GF-D8 (cell line): ENCODE measurements at places on chromosomes 7 and 10.

GRCh38 chr10:48742891-48743860 is 58.5 kb downstream of the WDFY4 start:
- no peak for DNase-seq

DNA sequence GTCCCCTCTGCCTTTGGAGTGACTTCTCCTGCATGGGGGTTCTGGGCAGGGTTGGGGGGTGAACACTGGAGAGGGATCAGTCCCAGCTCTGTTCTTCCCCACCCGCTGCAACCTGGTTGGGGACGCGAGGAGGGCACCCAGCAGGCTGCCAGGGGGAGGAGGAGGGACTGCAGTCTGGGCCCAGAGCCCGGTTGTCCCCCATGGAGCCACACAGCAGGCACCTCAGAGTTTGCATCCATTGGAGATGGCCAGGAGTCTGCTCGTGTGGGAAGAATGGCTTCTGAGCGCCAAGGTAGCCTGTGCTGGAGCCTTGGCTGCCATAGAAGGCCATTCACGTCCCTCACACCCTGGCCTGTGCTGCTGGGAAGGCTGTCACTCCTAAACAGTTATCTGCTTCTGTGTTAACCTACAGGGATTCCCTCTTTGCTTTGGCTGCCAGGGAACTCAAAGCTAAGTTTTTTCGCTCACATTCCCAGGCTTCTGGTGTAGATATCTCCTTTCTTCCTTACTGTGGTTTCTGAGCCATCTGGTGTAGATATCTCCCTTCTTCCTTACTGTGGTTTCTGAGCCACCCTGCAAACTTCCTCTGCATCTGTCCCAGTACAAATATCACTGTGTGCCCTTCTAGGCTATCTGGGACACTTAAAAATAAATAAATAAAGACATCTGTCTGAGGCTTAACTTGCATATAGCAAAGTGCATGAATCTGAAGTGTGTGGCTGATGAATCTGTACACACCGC is 133.7 kb downstream of the LHPP start:
- DNase-seq: peak; percentile 45

DNA sequence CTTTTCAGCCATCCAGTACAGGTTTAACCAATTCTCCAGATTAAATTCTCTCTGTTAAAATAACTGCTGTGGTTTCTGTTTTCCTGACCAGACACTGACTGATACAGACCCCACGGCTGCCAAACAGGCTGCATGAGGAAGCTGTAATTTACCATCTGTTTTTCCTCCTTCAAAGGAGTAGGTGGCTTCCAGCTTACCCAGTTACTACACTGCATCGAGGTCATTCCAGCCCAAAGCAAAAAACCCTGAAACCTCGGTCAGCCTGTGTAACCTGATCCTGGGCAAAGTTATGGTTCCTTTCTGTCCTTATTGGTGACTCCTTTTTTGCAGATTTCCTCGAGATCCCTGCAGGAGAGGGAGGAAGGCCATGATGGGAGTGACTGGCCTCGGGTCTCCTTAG is 27.9 kb upstream of the LOXL4 start:
- DNase-seq: no peak

DNA sequence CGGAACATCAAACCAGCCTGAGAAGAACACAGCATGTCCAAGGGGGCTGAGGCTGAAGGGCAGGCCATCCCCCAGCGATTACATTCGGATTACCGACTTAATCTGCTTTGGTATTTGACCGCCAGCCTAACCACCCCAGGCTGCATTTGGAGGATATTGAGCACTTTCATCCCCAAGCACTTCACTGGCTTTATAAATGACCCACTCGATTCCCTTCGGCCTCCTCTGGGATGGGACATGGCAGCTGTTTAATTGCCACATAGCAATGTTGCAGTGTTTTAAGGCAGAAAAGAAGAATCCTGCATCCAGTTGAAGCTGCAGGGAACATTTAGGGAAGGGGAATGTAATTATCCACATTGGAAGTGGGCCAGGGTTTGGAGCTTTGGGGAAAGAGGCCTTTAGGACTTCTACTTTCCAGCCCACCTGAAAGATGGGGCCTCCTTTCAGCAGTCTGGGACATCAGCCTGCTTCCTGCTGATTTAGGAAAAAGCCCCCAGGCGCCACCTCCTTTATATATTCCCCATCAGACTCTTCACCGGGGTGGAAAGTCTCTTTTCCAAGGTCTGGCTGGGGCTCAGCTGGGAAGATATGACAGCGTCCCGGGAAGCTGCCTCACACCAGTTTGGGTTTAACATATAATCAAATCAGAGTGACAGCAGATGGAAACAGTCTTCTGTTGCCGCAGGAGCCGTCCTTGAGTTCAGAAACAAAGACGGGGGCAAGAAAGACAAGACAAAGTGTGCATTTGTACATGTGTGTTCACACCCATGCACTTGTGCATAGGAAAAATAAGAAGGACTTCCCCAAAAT is 9.2 kb downstream of the DPCD start:
- no peak for DNase-seq

DNA sequence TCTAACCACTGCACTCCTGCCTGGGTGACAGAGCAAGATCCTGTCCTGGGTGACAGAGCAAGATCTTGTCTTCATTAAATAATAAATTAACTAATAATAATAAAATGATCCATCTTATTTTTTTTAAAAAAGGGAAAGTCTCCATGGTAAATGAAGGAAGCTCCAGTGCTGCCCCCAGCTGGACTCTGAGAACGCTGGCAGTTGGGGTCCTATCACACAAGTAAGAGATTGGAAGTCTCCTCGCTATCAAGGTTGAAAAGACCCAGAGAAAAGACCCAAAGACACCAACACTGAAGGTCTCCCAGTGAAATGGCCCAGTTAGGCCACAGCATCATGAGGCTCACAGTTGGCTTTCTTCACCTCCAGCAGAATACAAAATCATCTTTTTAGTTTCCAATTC is 13.8 kb upstream of the C10orf67 start:
- no peak for DNase-seq

GRCh38 chr10:62694537-62695126 is 109.9 kb upstream of the ADO start:
- no peak for DNase-seq

DNA sequence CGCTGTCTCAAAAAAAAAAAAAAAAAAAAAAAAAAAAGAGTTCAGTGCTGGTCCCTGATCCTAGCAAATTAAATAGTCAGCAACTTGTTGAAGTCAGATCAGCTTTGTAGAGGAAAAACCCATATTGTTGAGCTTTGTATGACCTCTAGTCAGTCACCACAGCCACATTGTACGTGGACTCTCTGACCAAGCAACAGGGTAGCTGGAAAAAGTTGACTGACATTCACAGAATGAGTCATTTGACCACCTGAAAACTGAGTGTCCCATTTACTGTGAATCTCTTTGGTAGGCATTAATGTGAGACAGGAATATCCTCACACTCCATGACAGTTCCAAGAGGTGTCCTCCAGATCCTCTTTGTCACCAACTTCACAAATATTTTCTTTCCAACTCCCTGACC is 371.1 kb downstream of the LRRTM3 start:
- no peak for DNase-seq

DNA sequence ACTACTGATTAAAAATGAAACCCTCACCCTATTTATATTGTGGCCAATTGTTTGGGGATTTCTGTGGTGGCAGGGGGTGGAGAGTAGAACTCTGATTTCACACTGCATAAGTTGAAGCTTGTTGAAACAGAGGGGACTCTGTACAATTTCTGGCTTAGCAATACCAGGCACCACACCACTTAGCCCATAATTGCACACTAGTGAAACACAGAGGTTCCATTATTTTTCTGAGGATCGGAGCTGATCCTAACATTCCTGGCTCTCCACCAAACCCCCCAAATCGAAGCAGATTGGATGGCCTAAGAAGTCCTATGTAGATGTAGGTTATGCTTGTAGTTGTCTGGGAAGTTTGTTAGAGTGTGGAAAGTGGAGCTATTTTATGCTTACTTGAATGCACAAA is 47.0 kb downstream of the PTN start:
- DNase-seq: no peak

GRCh38 chr10:107206833-107207232 is 42.3 kb upstream of the SORCS1 start:
- DNase-seq: no peak

DNA sequence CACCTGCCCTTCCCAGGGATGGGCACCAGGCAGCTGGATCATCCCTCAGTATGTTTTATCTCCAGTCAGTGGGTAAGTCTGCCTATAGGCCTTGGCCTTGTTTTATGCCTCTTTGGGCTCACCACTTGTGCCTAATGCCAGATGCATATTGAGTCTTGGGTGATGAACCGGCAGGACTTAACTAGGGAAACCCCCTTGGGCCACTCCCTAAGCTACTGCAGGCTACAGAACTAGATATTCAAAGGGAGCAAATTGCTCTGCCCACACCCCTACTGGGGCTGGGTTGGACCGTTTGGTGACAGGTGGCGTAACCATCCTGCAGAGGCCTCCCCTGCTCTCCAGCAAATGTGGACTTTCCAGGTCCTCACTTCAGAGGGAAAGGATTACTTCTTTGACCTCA is 115.7 kb upstream of the GDF10 start:
- DNase-seq: no peak

- no peak for DNase-seq
Measured at GRCh38 chr7:29484280-29484679, 79.4 kb upstream of the PRR15 start.

- no peak for DNase-seq
Measured at GRCh38 chr7:21526448-21526847, 16.4 kb upstream of the DNAH11 start.

DNA sequence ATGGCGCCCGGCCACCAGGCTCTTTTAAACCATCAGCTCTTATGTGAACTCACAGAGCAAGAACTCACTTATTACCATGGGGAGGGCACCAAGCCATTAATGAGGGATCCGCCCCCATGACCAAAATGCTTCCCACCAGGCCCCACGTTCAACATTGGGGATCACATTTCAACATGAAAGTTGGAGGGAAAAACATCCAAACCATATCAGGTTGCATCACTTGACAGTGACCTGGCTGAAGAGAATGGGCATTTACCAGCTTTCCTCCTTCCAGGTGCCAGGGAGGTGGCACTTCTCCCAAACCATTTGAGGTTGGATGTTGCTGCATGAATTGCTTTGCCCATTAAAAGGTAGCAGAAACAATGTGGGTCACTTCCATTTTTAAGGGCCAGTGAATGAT is 115.6 kb upstream of the TNS3 start:
- DNase-seq: no peak

DNA sequence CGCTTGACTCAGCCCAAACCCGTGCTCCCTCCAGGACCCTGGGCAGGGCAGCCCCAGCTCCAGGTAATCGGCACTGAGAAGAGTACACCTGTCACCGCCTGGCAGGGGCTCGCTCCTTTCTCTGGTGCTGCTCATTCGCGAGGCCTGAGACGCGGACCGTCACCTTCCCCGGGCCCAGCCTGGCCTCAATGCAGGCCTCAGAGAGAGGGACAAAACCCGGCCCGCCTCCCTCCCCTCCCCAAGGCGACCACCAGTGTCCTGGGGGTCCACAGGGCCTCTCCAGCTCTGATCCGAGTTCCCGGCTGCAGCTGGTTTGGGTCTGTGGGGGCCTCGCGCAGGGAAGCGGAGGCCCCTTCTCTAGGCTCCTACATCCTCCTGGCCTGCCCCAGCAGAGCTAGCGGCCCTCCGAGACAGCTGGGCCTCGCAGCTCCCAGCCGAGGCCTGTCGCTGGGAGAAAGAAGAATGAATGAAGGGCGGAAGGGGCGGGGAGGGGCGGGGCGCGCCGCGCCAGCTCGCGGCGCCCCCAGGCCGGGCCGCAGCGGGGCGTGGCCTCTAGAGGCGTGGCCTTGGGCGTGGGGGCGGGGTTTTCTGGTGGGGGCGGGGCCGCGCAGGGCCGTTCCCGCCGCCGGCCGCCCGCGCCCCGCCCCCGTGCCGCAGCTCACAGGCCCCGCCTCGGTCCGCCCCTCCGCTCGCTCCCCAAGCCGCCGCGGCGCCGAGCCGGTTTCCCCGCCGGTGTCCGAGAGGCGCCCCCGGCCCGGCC is at the start of gene LIMK1:
LIMK1 (plus strand) TSS at position 688 of the 760 bp plus-strand sequence. CDS start 187 bp downstream, outside the sequence.
- DNase-seq: peak; percentile 40

- DNase-seq: peak; percentile 3
Measured at GRCh38 chr10:77173615-77174461, 463.8 kb downstream of the KCNMA1 start.

- no peak for DNase-seq
Measured at GRCh38 chr10:24762161-24762924, 38.7 kb upstream of the ARHGAP21 start.

GRCh38 chr7:158137516-158138328 is 449.9 kb downstream of the PTPRN2 start:
- DNase-seq: no peak

DNA sequence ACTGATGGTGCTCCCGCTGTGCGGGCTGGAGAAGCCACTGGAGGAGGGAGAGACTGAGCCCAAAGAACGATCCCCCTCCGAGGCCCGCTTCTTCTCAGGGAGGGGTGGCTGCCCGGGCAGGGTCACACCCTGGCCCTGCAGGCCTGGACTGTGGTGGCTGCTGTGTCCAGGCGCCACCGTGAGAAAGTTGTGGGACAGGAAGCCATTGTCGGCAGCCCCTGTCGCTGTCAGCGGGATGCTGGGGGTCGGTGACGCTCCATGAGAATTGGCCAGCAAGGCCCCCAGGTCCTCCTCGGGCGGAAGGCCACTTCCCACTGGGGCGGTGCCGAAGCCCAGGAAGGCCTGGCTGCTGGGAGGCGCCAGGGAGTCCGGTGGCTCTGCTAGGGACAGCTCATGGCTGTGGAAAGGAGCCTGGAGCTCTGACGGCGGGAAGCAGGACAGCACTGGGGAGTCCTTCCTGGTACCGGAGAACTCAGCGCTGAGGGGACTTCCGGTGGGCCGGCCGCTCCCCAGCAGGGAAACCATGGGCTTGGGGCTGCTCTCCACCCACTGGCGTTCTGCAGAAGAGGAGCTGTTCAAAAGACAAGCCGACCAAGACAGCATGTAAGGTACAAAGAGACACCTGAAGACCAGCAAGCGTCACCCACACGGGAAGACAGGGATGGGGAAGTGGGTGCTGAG is 278.8 kb downstream of the TNS3 start:
- DNase-seq: no peak

DNA sequence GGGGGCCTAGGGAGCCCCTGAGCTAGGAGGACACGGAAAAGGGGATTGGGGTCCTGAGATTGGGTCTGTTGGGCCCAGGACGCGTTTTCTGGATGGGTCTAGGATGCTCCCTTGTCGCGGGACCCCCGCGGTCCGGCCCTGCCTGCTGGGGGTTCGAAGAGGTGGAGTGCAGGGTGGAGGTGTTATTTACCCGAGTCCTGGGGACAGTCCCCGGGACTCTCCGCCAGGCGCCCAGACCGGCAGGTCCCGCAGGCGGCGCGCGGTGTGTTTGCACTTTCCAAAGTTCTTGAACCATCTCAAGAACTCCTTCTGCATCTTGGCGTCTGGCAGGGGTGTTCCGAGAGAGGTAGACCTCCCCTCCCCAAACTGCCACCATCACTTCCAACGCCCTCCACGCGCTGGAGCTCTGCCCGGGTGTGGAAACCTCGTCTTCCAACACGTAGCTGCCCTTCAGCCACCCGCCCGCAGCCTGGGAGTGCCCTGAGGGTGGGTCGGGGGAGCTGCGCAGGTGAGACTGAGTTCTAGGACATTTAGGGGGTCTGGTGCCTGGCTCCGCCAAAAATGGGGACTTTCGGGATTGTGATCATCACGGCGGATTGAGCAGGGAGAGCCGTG is 569 bp downstream of the CAV1 start:
- no peak for DNase-seq
